ENCODE measurements at places on chromosomes 7 and 10. TPM values are rescaled to one million over a fixed set of nuclear protein-coding genes. Genes with fewer than 3 reads are reported as not detected.

CUBN gene
- polyA plus RNA-seq, result 161 TPM

SND1 gene
- 122 TPM for polyA plus RNA-seq

DNA sequence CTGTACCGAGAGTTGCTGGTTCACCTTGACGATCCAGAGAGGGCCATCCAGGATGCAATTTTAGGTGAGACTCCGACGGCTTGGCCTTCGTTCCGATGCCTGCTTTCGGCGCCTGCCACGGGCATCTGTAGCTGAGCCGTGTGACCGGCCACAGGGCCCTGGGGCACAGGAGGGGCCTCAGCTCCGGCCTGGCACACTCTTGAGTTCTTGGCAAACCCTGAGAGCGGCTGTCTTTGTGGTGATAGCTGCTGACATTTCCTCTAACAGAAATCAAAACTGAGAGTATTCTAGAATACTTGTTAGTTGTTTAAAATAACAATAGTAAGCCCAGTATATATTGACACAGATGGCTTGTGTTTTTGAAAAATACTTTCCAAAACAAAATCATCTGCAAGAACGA lies 52.2 kb upstream of the SUN1 start:
- peaks cover 7% of the 10 kb centered on the region for H3K36me3 ChIP-seq
- H3K27ac ChIP-seq, result no peak overlapping the region
- H3K27me3 ChIP-seq, result no peaks in the 10 kb centered on the region

DNA sequence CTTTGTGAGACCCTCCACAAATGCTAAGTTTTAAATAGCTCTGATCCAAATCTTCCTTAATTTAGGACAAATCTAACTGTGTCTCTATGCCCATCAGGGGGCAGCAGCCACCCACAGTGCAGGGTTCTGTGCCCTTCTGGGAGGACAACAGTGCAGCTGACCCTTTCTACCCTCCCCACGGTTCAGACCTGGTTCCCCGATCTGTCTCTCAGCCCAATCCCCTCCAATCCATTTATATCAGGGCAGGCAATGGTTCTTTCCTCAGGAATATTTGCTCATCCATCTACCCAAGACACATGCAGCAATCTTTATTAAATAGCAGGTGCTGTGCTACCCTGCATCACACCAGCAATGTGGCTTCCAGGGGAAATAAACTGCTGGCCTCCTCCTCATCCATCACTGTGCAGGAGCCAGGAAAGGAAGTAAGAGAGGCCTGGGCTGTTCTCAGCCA lies 4.0 kb upstream of the RBM28 start:
- no peak overlapping the region for H3K4me3 ChIP-seq
- no peak for DNase-seq
- H3K27me3 ChIP-seq, result peaks cover 47% of the 10 kb centered on the region
- H3K27ac ChIP-seq, result no peak overlapping the region
- no peaks in the 10 kb centered on the region for H3K36me3 ChIP-seq

DNA sequence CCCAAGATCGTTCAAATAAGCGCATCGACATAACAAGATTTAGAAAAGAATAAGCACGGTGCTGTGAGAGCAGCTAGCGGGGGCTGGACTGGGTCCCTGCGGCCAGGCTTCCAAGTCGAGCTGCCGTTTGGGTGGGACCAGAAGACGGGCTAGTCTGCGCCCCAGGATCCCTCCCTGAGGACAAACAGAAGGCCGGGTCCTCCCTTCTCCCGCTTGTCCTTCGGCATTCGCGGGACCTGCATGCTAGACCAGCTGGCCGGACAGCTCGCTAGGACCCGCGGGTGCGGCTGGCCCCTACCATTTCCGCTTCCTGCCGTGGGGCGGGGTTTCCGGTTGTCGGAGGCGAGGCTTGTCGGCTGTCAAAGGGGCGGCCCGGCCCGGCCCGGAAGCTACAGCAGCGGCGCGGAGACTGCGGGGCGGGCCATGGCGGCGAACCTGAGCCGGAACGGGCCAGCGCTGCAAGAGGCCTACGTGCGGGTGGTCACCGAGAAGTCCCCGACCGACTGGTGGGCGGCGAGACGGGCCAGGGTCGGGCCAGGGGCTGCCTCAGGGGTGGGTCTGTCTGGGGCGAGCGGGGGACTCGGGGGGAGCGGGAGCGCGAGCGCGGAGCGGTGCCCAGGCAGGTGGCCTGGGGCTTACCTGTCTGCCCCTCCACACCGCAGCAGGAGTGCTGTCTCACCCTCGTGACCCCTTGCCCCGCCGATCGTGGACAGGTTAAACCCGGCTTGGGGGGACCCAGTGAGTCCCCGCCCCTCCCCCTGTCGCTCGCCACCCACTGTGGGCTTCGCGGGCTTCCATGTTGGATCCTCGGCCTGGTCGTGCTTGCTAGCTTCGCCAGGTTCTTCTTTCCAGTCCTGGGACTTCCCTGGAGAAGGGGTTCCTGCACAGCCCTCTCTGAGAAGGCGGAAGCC lies at the start of gene DBNL:
DBNL (plus strand) TSS at position 388 of the 911 bp plus-strand sequence; CDS start at position 424, 36 bp downstream.
- H3K4me3 ChIP-seq, result peak within 1 kb of the TSS; percentile 87
- H3K27ac ChIP-seq, result peak within 1 kb of the TSS; percentile 78
- no peaks in the 10 kb centered on the region for H3K36me3 ChIP-seq
- DNase-seq, result peak; percentile 93
- H3K4me1 ChIP-seq, result peaks cover 10% of the 10 kb centered on the region

CLCN1 gene
- polyA plus RNA-seq, result 0.19 TPM

DNA sequence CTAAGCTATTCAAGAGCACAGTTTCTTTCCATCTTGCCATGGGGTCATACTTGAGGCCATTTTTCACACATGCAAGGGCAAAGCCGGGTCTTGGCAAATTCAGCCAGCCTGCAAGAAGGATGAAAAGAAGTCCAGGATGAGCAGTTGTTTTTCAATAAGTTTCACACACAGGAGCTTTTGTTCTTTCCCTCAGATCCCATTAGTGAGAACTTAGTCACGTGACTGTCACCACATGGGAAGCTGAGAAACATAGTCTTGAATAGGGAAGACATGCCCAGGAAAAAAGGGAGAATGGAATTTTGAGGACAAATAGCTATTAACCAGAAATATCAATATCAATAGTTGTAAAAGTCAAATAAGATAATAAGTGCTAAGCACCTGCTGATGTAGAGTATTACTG lies 137.7 kb downstream of the AHR start:
- no peak overlapping the region for H3K27ac ChIP-seq
- H3K27me3 ChIP-seq, result no peaks in the 10 kb centered on the region
- no peaks in the 10 kb centered on the region for H3K4me1 ChIP-seq
- H3K36me3 ChIP-seq, result no peaks in the 10 kb centered on the region

ASZ1 gene
- polyA plus RNA-seq, result not detected

All from small intestine (tissue), 16 donors.